Activated naive CD4-positive, alpha-beta T cell (primary cell): ENCODE measurements at places on chromosomes 13 and 19.

DNA sequence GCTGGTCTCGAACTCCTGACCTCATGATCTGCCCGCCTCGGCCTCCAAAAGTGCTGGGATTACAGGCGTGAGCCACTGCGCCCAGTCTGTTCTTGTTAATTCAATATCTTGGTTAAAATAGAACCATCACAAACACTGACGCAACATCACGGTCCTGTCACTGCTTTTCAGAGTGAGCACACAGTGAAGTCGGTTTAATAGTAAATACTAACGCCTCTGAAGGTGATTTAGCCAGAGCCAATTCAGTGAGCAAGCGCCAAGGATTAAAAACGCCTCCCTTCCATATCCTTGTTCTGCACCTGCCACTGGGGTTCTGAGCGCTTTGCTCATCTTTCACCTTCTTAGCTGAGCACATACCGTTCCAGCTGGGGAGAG is 30.3 kb downstream of the LAMP1 start:
- no peak for DNase-seq

DNA sequence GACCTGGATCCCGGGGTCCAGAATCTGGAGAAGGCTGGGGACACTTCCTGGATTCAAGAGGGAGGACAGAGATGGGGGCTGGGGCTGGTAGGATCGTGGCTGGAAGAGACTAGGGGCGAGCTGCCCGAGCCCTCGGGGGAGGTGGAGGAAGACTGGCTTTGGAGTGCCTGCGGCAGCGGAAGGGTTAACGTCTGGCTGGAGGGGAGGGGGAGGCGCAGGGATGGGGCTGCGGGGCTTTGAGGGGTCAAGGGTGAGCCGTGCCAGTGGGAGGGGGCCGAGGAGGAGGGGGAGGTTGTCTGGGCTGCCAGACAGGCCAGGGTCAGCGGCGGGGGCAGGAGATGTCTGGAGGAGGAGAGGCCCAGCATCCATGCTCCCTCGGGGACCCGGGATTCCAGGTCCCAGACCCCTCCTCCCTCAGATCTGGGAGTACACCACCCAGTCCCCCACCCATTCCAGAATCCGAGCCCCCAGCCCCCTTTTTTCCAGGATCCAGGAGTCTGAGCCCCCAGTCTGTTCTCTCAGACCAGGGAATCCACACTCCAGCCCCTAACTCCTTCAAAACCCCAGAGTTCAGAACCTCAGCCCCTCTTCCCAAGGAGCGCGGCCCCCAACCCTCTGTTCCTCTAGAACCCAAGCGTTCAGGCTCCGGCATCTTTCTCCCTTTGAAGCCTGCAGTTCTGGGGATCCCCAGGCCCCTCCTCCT is 3.2 kb upstream of the SPACA6 start:
- no peak for DNase-seq

DNA sequence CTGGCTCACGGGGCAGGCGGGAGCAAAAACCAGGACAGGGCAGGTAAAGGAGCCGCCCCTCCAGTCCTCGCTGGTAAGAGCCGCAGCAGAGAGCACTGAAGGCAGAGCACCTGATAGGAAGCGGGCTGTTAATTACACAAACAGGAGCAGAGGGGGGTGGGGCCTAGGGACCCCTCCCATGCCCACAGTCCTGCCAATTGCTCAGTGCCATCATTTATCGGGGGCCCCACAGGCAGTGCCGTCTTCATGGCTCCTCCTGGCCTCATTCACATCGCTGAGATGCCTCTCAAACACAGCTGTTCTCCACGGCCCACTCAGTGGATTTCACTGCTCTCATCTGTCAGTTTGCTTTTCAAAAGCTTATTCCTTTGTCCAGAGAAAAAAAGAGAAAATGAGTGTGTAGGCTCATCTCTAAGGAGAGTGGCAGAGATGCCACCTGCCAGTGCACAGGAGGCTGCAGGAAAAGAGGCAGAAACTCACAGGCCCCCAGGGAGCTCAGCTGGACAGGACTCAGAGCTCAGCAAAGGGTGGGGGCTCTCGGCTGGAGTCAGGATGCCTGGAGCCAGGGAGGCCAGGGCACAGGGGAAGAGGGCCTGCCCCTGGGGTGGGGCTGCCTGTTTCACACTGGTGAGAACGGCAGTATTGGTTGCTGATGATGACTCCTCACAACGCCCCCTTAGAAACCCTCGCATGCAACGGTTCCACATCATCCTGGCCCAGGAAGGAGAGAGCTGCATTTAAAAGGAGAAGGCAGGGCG is 174.6 kb downstream of the COL4A1 start:
- DNase-seq, result no peak

DNA sequence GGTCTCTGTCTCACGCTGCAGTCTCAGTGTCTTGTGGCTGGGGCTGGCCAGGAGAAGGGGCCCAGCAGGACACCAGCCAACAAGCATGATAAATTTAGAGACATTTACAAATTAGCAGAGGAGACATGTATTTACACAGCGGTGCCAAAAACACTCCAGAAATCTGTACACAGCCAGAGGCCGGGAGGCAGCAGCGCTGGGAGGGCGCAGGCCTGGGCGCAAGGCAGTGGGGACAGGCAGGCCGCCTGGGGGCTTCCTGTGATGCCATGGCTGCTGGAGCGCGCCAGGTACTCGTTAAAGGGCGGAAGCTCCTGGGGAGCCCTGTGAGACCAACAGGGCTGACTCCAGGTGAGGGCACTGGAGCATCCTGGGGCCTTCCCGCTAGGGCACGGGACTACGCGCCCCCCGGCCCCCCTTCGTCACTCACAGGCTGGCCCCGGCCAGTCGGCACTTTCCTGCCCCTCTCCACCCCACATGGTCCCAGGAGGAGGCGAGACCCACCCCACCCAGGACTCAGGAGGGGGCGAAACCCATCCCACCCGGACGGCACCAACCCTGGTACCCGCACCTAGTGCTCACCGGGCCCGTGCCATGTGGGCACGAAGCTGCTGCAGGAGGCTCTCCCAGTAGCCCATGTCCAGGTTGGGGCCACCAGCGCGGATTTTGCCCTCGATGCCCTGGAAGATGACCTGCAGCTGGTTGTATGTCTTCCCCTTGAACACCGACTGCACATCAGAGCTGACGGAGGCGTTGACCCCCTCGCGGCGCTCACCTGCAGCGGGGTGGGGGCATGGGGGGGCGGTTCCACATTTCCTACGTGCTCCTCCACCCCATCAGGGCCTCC is 7.4 kb upstream of the TBXA2R start:
- DNase-seq, result no peak

DNA sequence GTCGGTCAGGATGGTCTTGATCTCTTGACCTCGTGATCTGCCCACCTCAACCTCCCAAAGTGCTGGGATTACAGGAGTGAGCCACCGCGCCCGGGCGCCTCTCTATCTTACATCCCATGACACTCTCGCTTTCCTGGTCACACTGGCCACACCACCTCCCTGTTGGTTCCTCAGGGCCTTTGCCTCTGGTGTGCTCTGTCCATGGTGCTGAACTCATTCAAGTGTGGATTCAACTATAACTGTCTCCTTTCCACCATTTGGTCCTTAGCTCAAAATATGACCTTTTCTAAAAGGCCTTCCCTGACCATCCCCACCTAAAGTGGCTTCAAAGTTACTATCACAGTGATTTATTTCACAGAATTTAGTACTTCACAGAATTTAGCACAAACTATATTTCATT is 3.7 kb upstream of the SMIM17 start:
- DNase-seq, result no peak

DNA sequence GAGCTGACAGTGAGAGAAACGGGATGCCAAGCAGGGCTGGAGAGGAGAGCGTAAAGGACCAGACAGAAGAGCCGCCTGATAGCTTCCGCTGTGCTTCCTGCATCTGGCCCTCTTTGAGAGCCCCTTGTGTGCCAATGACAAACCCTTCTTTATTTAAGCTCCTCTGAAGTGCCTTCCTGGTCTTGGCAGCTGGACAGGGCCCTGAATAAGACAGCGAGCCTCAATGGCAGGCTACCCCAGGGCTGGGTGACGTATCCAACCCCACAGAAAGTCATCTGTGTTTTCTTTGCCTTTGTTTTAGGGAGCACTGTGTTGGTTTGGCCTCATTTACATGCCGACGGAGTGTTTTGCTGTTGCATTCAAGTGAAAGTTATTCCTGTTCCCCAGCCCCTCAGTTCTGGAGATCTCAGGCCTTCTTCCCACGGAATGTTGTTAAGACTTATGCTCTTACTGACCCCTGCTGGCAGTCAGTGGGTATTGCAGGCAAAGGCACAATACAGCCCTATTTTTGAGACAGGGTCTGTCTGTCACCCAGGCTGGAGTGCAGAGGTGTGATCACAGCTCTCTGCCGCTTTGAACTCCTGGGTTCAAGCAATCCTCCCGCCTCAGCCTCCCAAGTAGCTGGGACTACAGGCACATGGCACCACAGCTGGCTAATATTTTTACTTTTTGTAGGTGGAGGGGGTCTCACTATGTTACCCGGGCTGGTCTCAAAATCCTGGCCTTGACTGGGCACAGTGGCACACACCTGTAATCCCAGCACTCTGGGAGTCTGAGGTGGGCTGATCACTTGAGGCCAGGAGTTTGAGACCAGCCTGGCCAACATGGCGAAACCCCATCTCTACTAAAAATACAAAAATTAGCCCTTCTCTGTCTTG is 16.8 kb downstream of the CCL25 start:
- DNase-seq, result no peak

DNA sequence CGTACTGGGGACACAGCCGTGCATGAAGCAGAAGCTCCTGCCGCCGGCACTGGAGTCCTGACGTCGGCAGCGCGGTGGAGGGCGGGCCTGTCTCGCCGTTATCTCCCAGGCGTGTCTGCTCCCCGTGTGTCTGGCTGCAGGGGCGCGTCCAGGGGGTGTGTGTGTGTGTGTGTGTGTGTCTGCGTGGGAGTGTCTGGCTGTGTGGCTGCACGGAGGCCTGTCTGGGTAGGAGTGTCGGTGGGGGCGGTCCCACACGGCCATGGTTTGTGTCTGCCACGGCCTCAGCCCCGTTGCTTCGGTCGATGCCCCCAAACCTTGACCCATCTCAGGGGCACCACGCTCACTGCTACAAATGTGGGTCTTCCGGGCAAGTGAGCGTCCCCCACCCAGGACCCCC is 18.3 kb downstream of the ARID3A start:
- no peak for DNase-seq

GRCh38 chr19:16371540-16371986 is 46.9 kb downstream of the KLF2 start:
- DNase-seq, result peak; percentile 32
